ENCODE measurements at places on chromosomes 2 and 18. TPM values are rescaled to one million over a fixed set of nuclear protein-coding genes. Genes with fewer than 3 reads are reported as not detected.

ANKRD29 gene
- 4.7 TPM for polyA plus RNA-seq

ATP5F1A gene
- 536 TPM for polyA plus RNA-seq

GPR35 gene
- 1.7 TPM for polyA plus RNA-seq

G6PC2 gene
- polyA plus RNA-seq = not detected

ZNF892 gene
- 1.8 TPM for polyA plus RNA-seq

LOXHD1 gene
- polyA plus RNA-seq = 3.5 TPM

DNA sequence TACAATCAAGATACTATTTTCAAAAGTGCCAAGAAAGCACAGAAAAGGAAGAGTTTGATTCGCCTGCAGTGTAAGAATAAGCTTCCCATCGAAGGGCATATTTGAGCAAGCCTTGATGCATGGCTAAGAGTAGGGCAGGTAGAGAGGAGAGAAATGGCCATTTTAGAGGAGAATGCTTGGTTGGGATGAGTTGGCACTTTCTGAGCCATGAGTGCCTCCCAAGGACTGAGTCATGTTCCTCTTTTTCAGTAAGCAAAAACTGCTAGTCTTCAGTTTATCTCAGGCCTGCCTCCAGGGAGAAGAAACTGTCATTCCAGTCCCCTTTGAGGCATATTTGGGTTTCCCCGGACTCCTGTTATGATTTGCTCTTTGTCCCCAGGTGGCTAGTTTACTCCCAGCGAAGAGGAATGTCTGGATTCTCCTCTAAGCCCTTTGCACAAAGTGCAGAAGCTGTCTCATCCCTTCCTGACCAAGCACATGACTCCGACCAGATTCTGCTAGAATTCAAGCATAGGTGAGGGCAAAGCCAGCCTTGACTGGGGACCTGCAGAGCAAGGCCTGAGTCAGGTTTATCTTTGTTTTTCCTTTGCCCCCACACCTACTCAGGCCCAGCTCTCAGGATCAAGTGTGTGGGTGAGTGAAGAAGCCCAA, 115.2 kb downstream of the TTC32 start:
- no peak for DNase-seq

- DNase-seq = no peak
Observed at GRCh38 chr18:41695441-41695840, 259.6 kb upstream of the PIK3C3 start.

- DNase-seq = peak; percentile 1
Observed at GRCh38 chr18:66438711-66439536, 165.0 kb downstream of the CDH19 start.

GRCh38 chr2:27170581-27171337, 22.0 kb downstream of the TCF23 start:
- DNase-seq = no peak

- DNase-seq = no peak
Observed at GRCh38 chr18:48904091-48904490, 46.7 kb downstream of the SMAD7 start.

DNA sequence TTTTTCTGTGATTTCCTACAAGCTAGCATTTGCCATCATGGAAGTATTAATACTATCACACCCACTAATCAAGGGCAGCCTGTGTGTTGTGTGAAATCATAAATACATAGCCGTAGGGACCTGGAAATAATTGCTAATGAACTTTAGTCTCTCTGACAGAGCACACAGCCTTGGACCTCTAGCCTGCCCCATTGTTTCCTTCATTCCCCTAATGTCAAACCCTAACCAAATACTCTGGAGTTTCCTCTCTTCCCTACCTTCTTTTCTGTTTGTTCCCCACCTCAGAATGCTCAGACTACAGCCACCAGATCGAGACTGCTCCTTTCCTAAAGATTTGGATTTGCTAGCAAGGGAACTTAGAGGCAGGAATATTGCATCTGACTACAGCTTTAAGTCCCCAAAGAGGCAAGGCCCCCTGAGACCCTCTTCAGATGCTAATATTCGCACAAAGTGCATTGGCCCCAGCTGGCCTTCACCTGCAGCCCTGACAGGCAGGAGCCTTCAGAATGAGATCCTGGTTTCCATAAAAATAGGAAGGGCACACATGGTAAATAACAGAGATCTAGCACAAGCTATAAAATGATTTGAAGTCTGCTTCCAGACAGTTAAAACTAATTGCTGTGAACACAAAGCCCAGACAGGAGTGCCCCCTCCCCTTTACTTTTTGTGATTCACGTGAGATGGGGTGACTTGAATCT, 279.2 kb upstream of the DCC start:
- no peak for DNase-seq

GRCh38 chr2:77443076-77443475, 79.1 kb downstream of the LRRTM4 start:
- no peak for DNase-seq

DNA sequence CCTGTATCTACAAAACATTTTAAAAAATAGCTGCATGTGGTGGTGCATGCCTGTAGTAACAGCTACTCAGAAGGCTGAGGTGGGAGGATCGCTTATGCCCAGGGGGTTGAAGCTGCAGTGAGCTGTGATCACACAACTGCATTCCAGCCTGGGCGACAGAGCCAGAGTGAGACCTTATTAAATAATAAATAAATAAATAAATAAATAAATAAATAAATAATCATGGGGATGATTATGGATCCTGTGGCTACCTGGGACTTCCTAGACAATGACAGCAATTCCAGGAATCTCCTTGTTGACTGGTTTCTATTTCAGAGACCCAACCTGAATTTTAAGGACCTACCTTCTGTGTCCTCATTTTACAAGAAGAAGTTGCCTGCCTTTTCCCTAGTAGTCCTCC, 91.5 kb downstream of the KCTD18 start:
- no peak for DNase-seq

GRCh38 chr2:2057125-2057721, 273.9 kb downstream of the MYT1L start:
- DNase-seq = peak; percentile 28

GRCh38 chr2:226491112-226491511, 308.5 kb downstream of the IRS1 start:
- no peak for DNase-seq

DNA sequence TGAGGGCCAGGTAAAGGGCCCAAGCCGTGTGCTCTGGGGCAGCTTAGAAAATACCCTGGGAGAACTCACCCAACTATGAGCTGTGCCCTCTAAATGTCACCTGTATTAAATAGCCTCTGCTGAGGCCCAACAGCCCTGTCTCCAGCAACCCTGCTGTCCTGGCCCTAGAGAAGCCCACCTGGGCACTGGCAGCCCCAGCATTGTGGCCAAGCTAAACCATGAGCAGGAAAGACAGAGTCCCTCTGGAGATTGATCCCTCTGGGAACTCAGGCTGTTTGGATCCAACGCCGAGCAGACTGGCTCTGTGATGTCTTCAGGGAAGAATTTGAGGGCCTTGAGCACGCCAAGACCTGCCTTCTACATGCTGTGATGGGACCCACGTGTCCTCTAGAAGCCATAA, 126.5 kb downstream of the TTC32 start:
- no peak for DNase-seq

DNA sequence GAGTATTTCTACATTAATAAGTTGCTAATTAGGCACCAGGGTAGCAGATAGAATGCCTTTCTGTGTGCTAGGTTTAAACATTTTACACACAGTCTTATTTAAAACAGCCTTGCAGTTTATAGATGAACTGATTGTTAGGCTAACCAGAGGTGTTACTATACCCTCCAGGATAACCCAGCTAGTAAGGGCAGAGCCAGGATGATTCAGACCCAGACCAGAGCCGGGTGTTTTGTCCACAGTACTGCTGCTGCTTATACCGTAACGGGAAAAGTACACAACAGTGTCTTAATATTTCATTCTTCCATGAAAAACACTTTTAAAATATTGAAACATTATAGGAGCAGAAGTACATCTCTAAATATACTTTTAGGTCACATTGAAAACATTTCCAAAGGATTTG, 82.7 kb downstream of the MALT1 start:
- DNase-seq = no peak

DNA sequence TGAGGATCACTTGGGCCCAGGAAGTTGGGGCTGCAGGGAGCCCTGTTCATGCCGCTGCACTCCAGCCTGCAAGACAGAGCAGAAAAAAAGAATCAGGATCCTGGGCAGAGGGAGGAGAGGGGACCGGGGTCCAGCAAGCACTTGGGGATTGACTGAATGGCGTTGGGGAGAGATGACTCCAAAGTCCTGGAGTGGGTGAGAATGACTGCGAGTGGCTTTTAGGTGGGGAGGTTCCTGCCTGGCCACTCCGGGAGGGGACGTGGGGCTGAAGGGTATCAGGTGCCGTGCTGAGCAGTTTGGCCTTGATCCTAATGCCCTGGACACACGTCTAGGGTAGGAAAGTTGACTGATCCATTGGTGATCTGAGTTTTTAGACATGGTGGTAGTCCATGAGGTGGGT, 3.5 kb upstream of the NFATC1 start:
- DNase-seq = no peak

GRCh38 chr18:59567431-59567830, 129.8 kb downstream of the CCBE1 start:
- peak; percentile 18 for DNase-seq

Measured in muscle of back (tissue), 13 donors.